D341Med (cell line): ENCODE measurements at places on chromosomes 1 and 21.

GRCh38 chr1:180937624-180938225, 25.0 kb downstream of the KIAA1614 start:
- DNase-seq: no peak

- DNase-seq: no peak
Measured at GRCh38 chr1:185775501-185775900, 41.3 kb downstream of the HMCN1 start.

DNA sequence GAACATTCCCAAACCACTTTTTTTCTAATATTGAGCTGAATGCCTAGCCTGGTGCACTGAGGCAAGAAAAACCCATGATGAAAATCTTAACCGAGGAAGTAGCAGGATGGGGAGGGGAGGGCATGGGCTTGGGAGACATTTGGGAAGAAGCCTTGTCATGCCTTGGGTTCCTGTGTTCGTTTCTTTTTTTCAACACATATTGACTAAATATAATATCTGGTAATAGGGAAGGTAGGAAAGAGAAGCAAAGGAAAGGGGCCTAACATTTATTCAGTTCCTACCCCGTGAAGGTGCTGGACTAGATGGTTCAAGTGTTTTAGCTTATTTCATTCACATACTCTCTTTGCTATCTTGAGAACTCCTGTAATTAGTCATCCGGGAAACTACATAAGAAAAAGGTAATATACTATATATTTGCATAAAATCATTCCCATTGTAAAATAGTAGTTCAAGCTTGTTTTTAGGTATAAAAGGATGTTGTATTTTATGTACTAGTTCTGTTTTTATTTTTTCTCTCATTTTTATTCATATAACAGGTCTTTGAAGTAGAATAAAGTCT, 62.1 kb downstream of the ST3GAL3 start:
- DNase-seq: no peak

DNA sequence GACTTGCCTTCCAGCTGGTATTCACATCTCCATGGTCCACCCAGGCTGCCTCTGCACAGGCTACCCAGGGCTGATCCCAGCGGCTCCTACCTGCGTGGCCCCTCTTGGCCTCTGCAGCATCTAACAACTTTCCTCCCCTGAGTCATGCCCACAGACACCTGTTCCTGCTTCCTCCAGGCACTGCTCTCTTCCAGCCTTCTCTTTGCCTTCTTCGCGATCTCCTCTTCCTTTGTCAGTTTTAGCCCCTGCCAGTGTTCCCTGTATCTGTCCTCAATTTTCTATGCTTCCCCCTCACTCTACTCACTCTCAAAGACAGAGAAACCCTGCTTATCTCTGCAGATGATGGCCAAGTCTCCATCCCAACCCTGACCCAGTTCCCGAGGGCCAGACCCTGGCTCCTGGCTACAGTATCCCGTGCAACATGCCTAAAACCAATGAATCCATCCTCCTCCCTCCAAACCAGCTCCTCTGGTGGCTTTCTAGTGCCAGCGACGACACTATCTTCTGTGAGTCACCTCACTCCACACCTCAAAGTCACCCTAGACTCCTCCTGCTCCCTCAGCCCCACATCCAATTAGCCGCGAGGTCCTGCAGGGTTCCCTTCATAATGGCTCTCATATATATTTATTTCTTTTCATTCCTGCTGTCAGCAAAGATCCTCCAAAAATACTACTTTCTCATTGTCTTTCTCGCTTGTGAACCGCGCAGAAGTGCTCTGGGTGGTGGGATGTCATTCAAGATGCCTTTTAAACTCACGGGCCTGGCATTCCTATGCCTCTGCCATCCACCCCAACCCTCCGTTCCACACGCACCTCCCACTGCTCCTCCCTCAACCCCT, 259.2 kb downstream of the TOMM20 start:
- peak; percentile 68 for DNase-seq

- no peak for DNase-seq
Measured at GRCh38 chr21:45294509-45295291, 7.0 kb upstream of the POFUT2 start.

DNA sequence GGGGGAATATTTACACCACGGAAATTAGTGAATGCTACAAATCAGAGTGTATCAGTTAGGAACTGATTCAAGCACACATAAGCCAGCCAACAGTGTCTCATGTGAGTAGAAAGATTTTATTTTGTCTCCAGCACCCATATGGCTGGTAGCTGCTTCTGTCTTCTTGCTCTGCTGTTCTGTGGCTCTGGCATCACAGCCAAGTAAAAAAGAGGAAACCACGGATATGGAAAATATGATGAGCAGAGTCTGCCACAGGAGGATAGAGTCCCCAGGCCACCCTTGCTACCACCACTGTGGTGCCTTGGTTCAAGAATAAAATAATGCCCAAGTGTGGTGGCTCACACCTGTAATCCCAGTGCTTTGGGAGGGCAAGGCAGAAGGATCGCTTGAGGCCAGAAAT, 53.6 kb upstream of the SPOCD1 start:
- DNase-seq: no peak

DNA sequence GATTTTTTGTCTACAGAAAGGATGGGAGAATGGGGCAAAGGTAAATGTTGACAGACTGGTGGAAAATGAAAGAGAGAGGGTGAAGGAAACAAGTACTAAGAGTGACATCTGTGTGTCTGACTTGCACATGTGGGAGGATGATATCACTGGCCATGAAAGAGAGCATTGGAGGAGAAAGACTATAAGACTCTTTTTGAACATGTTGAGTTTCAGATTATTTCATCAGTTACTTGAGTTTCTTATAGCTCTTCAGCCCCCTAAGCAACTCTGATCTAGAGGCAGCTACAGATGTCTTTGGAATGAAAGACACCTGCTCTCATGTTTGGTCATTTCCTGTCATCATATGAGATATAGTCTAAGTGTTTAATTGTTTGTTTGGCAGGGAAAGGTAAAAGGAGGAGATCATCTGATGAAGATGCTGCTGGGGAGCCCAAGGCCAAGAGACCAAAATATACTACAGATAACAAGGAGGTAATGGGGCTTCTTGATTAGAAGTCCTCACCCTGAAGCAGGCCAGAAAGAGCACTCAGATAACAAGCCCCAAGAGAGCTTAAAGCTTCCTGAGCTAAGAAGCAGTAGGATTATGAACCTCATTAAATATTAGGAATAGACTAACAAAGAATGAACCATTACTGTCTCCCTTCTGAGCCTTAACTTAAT, 4.5 kb downstream of the POLR3C start:
- peak; percentile 55 for DNase-seq

DNA sequence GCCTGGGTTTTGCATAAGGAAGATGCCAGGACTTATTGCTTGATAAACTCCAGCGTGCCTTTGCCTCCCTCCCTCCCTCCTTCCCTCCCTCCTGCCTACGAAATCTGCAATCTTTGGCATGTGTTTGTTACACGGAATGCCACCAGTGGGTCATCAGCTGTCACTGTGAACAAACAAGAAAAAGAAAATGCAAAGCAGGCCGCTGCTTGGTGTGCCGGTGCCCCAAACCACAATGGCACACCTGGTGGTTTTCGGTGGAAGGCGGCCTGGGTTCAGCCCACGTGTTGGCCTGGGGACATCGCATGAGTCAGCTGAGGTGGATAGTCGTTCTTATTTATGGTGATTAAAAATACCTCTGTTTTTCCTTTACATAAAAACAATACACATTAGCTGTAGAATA, 16.3 kb upstream of the IFNLR1 start:
- no peak for DNase-seq

GRCh38 chr1:178694923-178695525, 30.0 kb upstream of the RALGPS2 start:
- no peak for DNase-seq
